SK-N-MC (cell line): ENCODE measurements at places on chromosomes 6 and 20.

DNA sequence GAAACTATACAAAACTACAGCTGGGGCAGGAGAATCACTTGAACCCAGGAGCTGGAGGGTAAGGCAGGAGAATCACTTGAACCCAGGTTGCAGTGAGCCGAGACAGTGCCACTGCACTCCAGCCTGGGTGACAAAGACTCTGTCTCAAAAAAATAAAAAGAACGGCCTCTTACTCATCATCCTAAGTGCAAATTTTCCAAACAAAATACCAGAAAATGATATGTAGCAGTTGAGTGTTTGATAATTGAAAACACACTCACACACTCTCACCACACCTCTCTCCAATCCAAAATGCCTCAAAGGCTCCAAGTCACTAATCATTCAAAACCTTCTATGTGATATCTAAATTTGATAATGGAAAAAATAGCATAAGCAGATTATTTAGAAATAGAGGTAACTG lies 198.6 kb upstream of the SHLD1 start:
- DNase-seq: no peak

DNA sequence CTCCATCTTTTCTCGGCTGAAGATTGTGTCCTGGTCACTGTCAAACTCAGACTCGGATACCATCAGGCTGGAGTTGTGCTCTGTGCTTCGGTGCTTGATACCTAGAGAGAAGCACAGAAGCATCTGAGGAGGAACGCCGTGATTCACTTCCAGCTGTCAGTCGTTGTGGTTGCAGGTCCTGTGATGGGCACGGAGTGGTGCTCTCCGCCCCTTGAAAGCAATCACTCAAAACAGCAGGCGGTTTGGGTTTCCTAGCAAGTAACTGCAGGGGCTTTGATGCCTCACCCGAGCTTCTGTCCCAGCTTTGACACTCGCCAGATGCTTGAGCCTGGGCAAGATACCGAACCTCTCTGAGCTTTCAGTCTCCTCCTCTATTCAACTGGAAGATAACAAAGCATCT lies 52.5 kb downstream of the ALDH5A1 start:
- no peak for DNase-seq

- no peak for DNase-seq
Observed at GRCh38 chr6:167960579-167960978, 36.9 kb upstream of the KIF25 start.

- no peak for DNase-seq
Observed at GRCh38 chr6:32685603-32686002, 19.1 kb upstream of the HLA-DQB1 start.

DNA sequence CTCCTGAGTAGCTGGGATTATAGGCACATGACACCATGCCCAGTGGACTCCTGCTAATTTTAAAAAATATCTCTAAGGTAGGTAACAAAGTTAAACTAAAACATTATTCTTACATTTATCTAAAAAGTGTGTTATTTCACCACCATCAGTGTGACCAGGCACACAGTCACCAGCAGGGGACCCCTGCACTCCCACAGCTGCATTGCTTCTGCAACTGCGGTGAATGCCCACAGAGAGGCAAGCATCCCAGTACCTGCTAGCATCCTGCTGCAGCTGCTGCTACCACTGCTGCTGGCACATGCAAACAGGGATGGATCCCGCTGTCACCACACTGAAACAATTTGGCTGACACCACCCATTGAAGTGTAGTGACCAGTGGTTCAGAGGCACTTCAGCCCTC lies 21.9 kb upstream of the EPB41L2 start:
- DNase-seq: no peak

- DNase-seq: no peak
Observed at GRCh38 chr6:144008120-144008811, at the start of gene PLAGL1. Gene PLAGL1 (minus strand): TSS chr6:144008259. CDS start chr6:143948136, 60,123 bp downstream.

GRCh38 chr20:5657876-5658200 lies 92.4 kb upstream of the SHLD1 start:
- no peak for DNase-seq
